Choroid plexus epithelial cell (primary cell): ENCODE measurements at places on chromosomes 7 and 10.

DNA sequence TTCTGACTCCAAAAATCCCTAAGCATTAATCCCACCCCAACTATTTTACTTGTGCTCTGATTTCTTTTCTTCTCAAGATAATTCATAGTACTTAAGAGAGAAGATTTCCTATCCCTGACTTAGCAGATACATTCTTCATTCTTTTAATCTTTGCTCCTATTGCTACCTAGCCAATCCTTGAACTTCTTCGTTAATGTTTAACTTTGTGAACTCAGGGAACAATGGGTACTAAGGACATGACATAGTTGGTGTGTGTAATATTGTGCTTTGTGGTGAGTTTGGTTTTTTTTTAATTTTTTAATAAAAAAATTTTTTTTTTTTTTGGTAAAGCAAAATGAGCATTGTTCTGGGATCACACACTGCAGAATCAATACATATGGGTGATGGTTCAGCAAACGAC lies 166.2 kb downstream of the CHCHD3 start:
- no peak for DNase-seq

- peak; percentile 37 for DNase-seq
Measured at GRCh38 chr7:134290286-134290685, 26.4 kb downstream of the SLC35B4 start.

DNA sequence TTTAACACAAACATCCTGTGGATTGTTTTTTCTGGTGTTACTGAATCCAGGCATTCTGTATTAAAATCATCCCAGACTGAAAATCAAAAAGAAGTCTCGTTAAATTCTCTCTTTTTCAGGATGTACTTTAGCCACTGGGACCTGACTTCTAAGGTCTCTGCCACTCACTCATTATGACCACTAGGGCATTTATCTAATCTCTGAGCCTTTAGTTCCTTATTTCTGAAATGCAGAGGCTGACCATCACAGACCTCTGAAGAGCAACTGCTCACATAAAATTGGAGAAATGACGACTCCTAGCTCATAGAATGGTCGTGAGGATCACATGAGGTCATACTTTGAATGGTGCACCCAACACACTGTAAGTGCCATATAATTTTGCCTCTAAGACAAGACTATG lies 63.2 kb downstream of the KCNMA1 start:
- no peak for DNase-seq

- no peak for DNase-seq
Measured at GRCh38 chr10:45253183-45253914, 62.1 kb downstream of the OR13A1 start.

- DNase-seq = no peak
Measured at GRCh38 chr10:69074532-69074931, 13.4 kb upstream of the SRGN start.

- DNase-seq = no peak
Measured at GRCh38 chr10:12487366-12487765, 138.0 kb downstream of the CAMK1D start.

DNA sequence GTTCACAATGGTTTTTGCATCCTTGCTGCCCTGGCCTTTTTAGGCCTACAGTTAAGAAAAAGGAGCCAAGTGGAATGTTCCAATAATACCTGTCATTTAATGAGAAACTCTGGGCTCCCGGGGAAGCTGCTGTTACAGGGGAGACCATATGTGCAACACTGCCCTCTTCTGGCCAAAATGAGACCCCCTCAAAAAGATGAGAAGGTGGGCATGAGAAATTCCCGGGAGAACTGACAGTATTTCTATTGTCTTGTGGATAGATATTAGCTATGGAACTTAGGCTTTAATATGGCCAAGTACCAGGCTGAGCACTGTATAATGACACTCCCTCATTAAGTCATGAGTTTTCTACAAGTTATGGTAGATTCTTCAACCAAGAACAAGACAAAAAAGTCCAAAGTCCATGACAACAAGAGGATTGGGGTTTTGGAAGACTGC lies 99.4 kb downstream of the CCDC3 start:
- DNase-seq = peak; percentile 82

DNA sequence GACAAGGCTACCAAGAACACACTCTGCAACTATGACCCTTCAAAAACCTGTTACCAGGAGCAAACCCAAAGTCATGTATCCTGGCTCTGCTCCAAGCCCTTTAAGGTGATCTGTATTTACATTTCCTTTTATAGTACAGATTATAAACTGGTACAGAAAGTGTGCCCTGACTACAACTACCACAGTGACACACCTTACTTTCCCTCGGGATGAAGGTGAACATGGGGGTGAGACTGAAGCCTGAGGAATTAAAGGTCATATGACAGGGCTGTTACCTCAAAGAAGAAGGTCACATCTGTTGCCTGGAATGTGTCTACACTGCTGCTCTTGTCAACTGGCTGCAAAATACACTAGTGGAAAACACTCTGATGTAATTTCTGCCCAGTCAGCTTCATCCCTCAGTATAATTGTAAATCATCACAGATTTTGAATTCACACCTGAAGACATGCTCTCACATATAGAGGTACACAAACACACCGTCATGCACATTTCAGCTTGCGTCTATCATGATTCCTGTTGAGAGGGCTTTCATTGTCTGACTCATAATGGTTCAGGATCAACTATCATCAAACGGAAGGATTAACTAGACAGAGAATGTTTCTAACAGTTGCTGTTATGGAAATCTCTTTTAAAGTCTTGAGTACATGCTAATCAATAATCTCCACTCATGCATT lies 318.3 kb downstream of the NXPH1 start:
- no peak for DNase-seq

DNA sequence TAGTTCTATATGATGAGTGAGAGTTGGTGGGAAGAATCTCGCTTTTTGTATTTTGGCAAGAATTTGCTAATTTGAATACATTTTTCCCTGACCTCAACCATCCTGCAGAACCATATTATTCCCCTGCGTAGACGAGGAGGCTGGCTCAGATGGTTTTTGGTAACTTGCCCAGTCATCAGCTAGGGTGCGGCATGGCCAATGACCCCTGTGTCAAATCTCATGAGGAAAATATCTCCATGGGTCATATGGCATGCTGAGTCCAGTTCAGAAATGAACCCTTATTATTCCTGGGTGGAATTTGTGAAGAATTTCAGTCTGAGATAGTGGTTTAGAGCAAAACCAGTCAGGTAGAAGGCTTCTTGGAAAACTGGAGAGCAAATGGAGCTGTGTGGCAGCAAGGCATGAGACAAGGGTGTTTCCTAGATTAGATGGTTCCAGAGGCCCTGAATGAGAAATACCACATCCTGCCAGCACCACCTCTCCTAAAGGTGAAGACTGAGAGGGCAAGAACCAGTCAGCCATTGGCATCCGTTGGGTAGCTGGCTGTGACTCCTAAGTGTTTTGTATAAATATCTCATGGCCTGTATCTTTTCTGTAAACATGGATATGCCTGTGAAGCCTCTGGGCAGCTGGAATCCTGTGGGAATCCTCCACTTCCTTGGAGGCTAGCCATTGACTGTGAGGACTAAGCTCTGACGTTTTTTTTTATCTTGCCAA lies 5.8 kb upstream of the UPP1 start:
- peak; percentile 81 for DNase-seq

GRCh38 chr10:52729271-52730104 lies 43.1 kb downstream of the MBL2 start:
- peak; percentile 68 for DNase-seq

- no peak for DNase-seq
Measured at GRCh38 chr10:51788273-51788672, 88.9 kb upstream of the CSTF2T start.

- DNase-seq = peak; percentile 39
Measured at GRCh38 chr7:129925416-129926002, 27.3 kb downstream of the UBE2H start.

DNA sequence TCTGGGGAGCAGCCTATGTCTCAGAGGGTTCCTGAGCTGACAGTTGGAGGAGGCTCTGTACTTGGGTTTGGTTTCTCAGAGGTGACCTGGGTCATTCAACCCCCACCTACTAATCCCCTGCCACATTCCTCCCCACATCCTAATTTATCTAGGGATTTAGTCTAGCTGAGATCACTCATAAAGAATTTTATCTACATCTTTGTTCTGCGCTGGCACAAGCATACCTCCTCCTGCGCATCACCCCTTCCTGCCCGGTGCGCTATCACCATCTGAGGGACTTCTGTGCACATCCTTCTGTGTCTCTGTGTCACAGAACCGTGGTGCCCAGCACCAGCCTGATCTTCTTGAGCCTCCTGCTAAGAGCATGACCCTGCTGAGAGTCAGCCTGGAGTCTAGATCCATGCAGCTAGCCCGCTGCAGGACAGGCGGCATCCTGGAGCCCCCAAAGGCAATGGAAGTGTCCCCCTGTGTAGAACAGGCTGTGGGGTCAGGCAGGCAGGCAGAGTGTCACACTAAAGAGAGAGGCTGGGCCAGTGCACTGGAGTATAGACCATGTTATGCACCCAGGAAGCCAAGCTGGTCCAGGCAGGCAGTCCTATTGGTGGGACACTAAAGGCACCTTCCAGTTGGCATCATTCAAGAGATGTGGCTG lies 63.6 kb downstream of the ARHGAP22 start:
- DNase-seq = no peak

DNA sequence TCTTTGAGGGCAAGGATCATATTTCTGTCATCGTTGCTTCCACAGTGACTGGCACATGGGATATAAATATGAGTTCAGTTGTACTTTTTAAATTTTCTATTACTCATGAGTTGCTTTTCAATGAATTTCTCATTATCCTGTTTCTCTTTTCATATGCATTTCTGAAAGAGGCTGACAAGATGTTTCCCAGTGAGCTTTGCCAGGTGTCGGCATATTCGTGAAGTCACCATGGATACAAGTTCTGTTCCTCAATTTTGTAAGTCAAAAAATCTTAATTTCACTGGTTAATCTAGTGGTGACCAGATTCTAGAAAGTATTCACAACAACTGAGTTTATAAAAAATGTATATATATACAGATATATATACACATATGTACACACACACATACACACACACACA lies 55.7 kb upstream of the GNAI1 start:
- no peak for DNase-seq

GRCh38 chr10:119737823-119738222 lies 12.0 kb downstream of the INPP5F start:
- peak; percentile 89 for DNase-seq

GRCh38 chr7:44293561-44294324 lies 31.7 kb downstream of the CAMK2B start:
- no peak for DNase-seq

GRCh38 chr7:16984375-16984774 lies 102.6 kb upstream of the AGR3 start:
- peak; percentile 23 for DNase-seq

DNA sequence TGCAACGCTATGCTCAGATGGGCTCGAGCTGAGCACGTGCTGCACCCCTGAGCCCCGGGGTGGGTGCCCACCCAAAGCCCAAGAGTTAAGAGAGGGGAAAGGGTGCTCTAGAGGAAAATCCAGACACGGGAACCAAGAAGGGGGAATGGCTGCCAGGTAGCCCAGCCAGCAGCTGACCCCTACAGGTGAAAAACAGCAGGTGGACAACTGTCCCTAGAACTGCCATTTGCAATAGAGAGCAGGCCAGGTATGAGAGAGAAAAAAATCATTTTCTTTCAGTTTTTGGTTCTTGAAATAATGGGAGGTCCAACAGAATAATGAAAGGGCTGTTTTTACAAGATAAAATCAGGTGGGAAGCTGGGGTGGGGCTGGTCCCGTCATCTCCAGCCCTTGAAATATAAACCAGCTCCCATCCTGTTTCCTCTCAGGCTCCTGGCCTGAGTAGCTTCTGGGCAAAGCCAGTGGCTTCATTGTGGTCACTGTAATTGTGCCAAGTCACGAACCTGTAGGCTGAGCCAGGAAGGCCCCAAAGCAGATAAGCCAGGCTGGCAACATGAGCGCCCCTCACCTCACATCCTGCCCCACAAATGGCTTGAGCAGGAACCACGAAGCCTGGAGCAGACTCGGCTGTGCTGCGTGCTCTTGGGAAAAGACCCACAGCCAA lies 257.8 kb downstream of the SNX10 start:
- DNase-seq = no peak

GRCh38 chr10:21488246-21488956 lies 37.1 kb downstream of the SKIDA1 start:
- peak; percentile 65 for DNase-seq

GRCh38 chr10:34596351-34596750 lies 218.7 kb downstream of the PARD3 start:
- no peak for DNase-seq

GRCh38 chr10:46227571-46227935 lies 59.2 kb upstream of the ANTXRL start:
- peak; percentile 22 for DNase-seq

DNA sequence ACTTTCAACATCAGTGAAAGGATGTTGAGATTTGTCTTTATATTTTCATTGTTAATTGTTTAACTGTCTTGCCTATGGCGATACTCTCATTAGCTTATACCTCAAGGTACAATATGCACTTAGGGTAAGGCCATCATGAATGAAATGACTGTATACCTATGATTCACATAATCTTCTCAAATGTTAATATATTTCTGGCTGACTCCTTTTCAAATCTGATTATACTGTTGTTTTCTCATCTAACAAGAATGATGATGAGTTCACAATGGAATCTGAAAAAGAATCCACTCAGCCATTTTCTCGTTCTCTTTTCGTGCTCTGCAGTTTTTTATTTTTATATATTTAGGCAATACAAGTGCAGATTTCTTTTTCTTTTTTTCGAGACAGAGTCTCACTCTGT lies 159.1 kb downstream of the ARHGAP12 start:
- DNase-seq = peak; percentile 67

DNA sequence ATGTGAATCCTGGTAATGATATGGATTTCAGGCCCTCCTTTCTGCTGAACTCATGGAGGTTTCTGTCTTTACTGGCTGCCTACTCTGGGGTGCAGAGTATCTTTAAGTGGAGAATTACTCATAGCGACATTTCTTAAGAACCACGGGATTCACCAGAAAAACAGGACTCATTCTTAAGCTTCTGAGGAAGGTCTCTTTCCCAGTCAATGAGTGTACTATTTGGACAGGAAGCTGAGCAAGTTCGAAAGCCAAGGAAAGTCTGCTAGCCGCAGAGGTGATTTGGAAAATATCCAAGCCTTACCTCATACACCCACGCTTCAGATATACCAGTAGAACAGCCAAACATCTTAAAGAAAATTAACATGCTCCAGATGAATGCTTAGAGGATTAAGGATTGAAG lies 377.6 kb upstream of the MYO3A start:
- DNase-seq = peak; percentile 97

GRCh38 chr7:123185756-123186155 lies 14.0 kb downstream of the SLC13A1 start:
- no peak for DNase-seq

GRCh38 chr7:17058568-17058967 lies 176.8 kb upstream of the AGR3 start:
- peak; percentile 46 for DNase-seq

GRCh38 chr10:17209881-17210280 lies 8.4 kb upstream of the TRDMT1 start:
- no peak for DNase-seq
